Sciatic nerve (tissue), 2 donors: ENCODE measurements at places on chromosomes 12 and 14. TPM values are rescaled to one million over a fixed set of nuclear protein-coding genes. Genes with fewer than 3 reads are reported as not detected.

The HECTD4 gene
- 81.3 TPM for total RNA-seq

The FICD gene
- total RNA-seq, result 8.2 TPM

The SYNDIG1L gene
- total RNA-seq, result 0.58 TPM

The BMAL2 gene
- 5.3 TPM for total RNA-seq

The GARIN6 gene
- total RNA-seq, result not detected
